ENCODE measurements at places on chromosomes 3 and 15. TPM values are rescaled to one million over a fixed set of nuclear protein-coding genes. Genes with fewer than 3 reads are reported as not detected.

The PXK gene
- 22.7 TPM for total RNA-seq

The WNT7A gene
- not detected for total RNA-seq

DNA sequence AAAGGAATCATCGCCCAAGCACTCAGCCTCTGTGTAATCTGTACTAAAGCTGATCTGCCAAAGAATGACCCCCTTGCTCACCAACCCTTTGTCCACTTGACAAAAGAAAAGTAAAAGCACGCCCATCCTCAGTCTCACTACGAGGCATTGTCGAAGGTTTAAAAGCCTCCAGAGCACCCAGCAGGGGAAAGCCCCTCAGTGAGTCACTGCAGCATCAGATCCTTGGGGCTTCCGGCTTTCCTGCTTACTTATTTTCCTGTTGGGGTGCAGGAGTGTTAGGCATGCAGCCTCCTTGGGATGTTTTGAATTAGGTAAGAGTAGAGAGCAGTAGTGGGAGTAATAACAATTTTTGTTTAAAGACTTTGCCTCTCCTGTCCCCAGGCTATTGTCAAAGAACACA lies 216.1 kb downstream of the MTHFS start:
- DNase-seq, result no peak

DNA sequence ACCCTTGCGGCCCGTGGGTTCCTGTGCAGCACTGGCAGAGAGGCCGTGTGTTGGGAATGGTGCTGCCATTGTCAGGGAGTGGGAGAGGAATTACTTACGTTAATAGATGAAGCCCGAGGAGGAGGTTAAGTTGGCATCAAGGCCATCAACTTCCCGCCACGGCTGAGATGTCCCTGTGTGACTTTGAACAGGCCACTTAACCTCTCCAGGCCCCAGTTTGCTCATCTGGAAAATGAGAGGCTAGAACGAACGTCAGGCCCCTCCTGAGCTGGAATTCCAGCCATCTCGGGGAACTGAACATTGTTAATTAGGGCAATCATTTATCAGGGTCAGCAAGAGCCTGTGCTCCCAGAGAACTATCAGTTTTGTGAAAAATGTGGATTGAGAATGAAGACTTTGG lies 91.4 kb upstream of the MYZAP start:
- DNase-seq, result no peak

- DNase-seq, result peak; percentile 83
Measured at GRCh38 chr3:121545574-121546455, at the start of gene POLQ. Gene POLQ (minus strand): TSS chr3:121545988. CDS start chr3:121545877, 111 bp downstream.
